ENCODE measurements at places on chromosomes 4 and X.

- DNase-seq, result no peak
Observed at GRCh38 chr4:130329036-130329435, 1233.1 kb downstream of the C4orf33 start.

DNA sequence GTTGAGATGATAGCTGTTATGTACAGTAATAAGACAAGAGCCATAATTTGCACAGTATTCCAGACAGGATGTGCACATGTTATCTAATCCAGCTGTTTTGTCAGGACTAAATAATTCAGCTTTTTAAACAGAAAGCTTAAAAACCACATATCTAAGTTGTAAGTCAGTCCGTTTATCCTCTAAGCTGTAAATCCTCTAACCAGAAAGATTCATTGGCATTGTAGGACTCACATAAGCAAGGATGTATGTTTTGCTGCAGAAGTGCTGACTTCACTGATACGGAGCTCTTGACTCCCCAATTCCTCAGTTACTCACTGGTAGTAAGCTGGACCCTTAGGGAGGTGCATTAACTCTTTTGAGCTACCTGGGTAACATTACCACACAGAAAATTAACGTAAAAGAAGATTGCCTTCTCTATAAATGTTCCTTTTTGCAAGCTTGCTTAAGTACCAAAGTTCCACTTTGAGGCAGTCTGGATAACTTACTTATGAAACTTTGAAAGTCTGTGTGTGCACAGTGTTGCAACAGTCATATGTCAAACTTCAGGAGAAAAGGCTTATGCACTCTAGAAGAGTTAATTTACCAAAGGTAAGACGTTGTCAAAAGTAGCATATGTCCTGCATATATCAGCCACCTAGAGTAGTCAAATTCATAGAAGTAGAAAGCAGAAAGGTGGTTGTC lies 58.3 kb upstream of the MAGEB2 start:
- DNase-seq, result no peak

GRCh38 chrX:154738011-154738738 lies 12.7 kb downstream of the GAB3 start:
- DNase-seq, result no peak

- DNase-seq, result no peak
Observed at GRCh38 chr4:147628415-147628814, 11.2 kb downstream of the TMEM184C start.

DNA sequence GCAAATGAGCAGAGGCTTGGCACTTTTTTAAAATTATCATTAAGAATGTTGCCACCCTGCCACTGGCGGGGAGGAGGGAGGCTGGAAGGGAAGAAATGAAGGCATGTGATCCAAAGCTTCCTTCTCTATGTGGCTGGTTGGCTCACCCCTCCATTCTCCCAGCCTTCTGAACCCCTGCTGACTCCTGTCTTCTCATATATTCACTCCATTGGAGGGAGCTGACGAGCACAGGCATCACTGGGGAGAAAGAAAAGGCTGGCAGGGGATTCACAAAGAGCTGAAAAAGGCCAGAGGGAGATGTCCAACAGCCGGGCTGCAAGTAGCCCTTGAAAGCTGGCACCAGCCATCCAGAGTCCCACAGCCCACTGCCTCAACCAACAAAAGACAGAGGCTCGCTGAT lies 495.6 kb downstream of the BCOR start:
- DNase-seq, result no peak
